Right forelimb (tissue), 1 donor: ENCODE measurements at places on chromosomes 6 and 20.
A peak's percentile ranks its signal among the peaks of the same experiment; 100 is the strongest.

- DNase-seq = peak; percentile 81
Observed at GRCh38 chr20:59525500-59526241, 78.7 kb upstream of the PHACTR3 start.

- no peak for DNase-seq
Observed at GRCh38 chr6:156809034-156809433, 31.9 kb downstream of the ARID1B start.

GRCh38 chr6:38493931-38494547 is 145.7 kb downstream of the BTBD9 start:
- DNase-seq = peak; percentile 85

GRCh38 chr6:148962854-148963515 is 216.2 kb downstream of the UST start:
- DNase-seq = no peak

GRCh38 chr6:151440498-151440897 is 11.4 kb downstream of the RMND1 start:
- DNase-seq = no peak

GRCh38 chr20:5806457-5807263 is 56.5 kb downstream of the SHLD1 start:
- no peak for DNase-seq

- no peak for DNase-seq
Observed at GRCh38 chr20:3208786-3209256, 477 bp upstream of the ITPA start.

- DNase-seq = no peak
Observed at GRCh38 chr6:1589208-1589607, 20.5 kb upstream of the FOXC1 start.

GRCh38 chr6:110002676-110003075 is 24.6 kb downstream of the GPR6 start:
- DNase-seq = no peak

GRCh38 chr20:49476016-49476355 is 6.5 kb downstream of the KCNB1 start:
- no peak for DNase-seq

DNA sequence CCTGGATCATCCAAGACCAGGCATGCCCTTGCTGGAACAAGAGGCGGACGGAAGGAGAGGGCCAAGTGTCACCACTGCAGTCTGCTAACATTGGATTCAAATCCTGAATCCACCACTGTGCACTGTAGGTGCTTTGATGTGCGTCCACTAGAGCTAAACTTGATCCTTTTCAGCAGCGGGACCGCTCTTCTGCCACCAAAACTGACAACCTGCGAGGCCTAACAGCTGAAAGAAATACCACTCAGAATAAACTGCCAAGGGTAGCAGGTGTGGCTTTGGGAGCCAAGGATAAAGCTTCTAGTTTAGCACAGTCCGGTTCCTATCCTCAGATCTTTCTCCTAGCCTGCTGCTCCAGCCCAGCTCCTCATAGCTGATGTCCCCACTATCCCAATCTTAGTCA is 108.0 kb downstream of the ATXN1 start:
- DNase-seq = no peak

DNA sequence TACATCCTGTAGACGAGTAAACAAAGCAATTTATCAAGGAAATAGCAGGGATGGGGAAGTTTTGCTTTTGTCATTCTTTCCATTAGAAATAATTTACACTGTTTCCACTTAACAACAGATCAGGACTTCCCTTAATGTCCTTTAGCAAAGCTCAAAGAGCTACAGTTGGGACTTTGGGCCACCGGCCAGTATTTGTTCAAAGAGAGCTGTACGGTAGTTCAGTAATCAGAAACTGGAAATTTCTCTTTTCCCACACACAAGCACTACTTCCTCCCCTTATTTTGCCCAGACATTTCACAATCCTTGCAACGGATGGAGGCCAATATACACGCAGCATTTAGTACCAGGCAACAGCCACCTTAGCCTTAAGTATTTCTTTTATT is 12.1 kb upstream of the HINT3 start:
- no peak for DNase-seq

GRCh38 chr6:131838051-131838450 is 30.2 kb downstream of the ENPP1 start:
- no peak for DNase-seq

DNA sequence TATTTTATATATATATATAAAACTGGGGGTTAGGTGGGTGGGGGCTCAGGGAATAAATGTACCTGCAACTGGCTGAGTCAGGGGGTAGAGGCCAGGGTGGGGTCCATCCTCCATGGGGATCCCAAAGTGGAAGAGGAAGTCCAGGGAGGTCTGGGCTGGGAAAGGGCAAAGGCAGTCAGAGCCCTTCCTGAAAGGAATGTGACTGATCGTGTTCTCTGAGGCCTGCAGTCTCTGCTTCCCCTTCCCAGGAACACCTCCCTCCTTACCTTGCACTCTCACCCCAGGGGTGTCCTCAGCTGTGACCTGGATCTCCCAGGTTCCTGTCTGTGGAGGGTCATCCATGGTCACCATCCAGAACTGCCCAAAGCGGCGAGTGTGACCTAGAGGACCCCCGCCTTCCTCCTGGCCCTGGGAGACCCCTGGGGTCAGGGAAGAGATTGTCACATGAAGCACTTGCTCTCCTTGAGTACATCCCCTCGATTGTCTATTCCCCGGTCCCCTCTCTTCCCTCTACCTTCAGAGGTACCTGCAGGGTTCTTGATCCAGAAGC is 4.7 kb downstream of the SAPCD1 start:
- DNase-seq = no peak

GRCh38 chr6:111564482-111564945 is 41.2 kb downstream of the TRAF3IP2 start:
- no peak for DNase-seq

GRCh38 chr6:165925474-165926156 is 242.0 kb downstream of the TBXT start:
- no peak for DNase-seq

- DNase-seq = no peak
Observed at GRCh38 chr20:42678895-42679294, 510.8 kb downstream of the PTPRT start.

DNA sequence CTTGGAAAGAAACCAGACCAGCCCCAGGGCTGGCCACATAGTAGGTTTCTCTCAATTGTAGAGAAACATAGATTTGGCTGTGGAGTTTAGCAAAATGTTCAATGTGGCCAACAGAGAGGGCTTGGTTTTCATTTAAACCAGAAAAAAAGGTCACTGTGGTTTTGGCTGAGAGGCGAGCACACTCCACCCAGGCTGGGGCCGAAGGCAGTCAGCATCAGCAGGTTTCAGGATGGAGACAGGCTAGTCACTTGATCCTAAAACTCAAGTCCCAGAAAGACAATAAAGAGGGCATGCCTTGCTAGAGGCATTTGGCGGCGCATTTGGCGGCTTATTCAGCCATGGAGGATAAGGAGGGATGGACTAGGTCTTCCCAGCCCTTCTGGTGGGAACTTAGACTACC is 73.1 kb downstream of the PRND start:
- DNase-seq = no peak

- DNase-seq = no peak
Observed at GRCh38 chr6:160285541-160286105, 27.0 kb upstream of the SLC22A2 start.

DNA sequence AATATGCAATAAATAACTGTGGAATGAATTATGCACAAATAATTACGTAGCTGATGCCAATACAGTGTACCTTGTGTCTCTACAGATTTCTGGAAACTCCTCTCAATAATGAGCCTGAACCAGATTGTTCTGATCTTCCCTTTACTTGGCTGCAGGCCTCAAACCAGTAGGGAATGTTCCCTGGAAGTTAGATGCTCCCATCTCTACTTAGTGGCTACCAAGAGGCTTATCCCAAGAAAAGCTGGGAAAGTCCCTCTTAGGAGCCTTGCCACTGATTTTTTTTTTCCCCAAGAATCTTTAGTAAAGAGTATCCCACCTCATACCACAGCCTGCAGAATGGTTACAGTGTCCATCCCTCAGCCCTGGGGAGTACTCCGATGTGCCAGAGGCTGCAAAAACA is 702.1 kb downstream of the RFPL4B start:
- DNase-seq = no peak

- no peak for DNase-seq
Observed at GRCh38 chr20:6838181-6838826, 70.8 kb downstream of the BMP2 start.

DNA sequence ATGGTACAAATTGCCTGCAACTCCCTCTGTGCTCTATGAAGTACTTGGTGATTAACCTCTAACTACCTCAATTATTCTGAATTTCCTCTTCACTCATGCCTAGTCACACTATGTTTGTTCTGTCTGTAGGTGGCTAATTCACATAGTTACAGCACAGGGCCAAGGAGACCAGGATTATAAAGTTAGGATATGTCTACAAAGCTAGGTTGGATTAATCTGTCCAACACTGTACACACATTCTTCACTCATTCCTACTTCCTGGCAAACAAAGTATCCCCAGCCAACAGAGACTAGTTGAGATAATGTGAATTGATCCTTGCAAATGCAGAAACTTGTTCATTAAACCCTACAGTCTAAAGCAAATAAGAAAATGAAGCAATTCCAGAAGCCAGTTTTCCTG is 269.8 kb downstream of the HACE1 start:
- no peak for DNase-seq

- no peak for DNase-seq
Observed at GRCh38 chr20:22576733-22577514, 7.4 kb downstream of the FOXA2 start.

- DNase-seq = no peak
Observed at GRCh38 chr20:45303586-45304463, 2.8 kb upstream of the RBPJL start.

DNA sequence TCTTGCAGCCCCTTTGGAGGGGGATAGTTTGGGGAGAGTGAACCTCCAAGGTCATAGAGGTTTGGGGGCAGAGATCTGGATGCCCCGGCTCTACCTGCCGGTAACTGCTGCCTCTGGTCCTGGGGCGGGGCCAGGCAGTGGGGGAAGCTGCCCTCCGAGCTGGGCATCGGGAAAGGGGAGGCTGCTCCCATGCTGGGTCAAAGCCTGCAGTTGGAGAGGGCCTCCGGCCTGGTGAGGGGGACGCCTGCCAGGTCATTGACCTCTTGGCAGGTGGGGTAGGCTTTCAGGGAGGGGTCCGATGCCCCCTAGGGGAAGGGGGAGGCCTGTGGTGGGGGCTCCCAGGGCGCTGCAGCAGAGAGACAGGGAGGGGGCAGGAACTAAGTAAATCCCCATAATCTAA is 7.1 kb downstream of the COL11A2 start:
- no peak for DNase-seq

- no peak for DNase-seq
Observed at GRCh38 chr6:13466304-13467215, 20.8 kb downstream of the GFOD1 start.

DNA sequence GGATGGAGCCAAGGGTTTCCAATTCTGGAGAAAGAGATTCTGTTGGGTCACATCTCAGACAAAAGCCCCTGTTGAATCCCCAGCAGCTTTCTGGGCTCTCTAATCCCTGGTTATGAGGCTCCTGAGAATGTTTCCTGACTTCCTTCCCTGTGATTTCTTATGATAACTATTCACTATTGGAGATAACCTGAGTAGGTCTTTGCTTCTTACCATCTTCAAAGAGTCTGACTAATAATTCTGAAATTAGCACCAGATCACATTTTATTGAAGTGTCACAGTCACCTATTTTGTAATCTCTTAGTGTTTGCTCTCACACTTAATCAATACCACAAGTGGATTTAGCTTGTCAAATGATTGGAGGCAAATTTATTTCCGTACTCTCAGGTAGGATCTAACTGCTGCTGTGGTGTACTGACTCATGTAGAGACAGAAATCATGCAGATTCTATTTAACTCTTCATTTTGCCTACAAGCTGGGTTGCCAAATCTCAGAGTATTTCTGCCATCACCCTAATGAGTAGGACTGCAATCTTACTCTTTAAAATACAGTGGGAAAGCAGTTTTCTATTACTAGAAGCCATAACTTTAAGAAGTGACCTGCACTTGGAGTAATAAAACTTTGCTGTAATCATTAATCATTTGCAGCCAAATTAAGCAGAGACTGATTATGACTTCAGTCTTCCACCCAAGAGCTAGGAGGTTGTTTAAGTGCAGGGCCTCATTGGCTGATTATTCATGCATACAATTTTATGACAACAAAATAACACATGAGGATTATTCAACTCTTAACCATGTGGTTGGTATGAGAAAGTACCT is 422.1 kb downstream of the EPM2A start:
- DNase-seq = no peak

GRCh38 chr20:15889061-15889460 is 684.2 kb downstream of the KIF16B start:
- DNase-seq = no peak

DNA sequence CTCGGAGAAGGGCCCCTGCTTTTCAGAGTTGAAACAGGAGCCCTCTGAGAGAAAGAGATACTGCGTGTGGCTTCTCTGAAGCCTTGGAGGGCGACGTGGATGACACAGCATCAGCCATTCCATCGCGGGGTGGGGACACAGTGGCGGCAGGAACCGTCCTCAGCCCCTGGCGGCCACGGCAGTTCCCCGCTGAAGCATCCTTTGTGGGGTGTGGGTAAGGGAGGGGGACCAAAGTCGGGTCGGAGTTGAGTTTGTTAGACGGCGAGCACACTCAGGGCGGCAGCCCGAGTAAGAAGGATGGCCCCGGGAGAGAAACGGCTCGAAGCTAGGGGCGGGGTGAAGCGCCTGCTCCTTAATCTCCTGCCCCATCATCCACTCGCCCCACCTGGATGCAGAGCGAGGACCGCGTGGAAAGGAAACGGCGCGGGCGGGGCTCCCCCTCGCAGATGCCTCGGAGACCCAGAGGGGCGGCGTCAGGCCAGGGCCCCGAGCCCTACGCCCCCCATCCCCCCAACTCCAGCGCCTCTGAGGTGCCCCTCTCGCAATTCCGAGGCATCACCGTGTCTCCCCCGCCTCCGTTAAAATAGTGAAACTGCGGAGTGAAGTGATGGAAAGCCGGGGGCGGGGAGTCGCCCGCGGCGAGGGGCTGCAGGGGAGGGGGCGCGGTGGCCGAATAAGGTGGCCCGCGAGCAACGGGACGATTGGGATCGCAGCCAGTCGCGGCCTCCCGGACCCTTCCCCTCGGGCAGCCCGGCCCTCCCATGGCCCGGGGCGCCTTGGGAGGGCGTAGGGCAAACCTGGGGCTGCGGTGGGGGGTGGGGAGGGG is 796 bp upstream of the RREB1 start:
- peak; percentile 72 for DNase-seq

DNA sequence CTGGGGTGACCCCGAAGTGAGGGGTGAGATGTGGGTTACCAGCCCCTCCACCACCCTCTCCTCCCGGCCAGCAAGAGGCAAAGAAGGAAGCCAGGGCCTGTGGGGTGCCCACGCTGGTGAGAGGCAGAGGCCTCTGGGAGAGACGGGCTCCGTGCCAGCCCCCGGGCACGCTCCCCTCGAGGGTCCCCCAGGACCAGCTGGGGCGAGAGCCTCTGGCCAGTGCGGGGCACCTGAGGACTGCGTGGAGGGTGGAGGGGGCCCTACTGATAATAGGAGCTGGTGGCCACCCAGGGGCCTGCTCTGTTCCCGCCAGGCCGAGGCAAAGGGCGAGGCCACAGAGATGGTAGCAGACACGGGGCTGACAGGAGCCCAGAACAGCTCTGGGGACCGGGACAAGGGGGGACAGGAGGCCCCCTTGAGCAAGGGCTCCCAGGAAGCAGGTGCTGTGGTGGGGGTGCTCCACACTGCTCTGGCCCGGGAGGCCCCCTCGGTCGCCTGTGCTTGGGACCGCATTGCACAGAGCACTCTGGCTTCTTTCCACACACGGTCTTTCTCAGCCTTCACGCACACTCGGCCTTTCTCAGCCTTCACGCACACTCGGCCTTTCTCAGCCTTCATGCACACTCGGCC is 226.9 kb downstream of the TTLL2 start:
- DNase-seq = peak; percentile 44
